GM20000 (cell line): ENCODE measurements at places on chromosomes 11 and 22.
A peak's percentile ranks its signal among the peaks of the same experiment; 100 is the strongest.

DNA sequence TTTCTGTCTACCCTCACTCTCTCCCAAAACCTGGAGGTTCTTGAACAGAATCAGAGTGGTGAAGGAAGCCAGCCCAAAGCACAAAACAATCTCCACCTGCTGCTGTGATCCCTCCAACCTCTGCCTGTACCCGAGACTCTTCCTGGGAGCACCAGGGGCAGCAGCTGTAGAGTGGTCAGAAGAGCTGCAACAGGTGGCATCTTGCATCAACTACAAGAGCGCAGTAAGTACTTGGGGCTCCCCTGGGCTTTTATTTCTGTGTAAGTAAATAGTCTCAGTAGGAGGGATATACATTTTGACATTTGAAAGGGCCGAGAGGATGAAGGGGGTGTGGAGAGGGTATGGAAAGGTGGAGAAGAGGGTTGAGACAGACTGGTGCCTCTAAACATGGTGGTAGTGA lies 8.3 kb upstream of the UBQLNL start:
- no peak for DNase-seq

DNA sequence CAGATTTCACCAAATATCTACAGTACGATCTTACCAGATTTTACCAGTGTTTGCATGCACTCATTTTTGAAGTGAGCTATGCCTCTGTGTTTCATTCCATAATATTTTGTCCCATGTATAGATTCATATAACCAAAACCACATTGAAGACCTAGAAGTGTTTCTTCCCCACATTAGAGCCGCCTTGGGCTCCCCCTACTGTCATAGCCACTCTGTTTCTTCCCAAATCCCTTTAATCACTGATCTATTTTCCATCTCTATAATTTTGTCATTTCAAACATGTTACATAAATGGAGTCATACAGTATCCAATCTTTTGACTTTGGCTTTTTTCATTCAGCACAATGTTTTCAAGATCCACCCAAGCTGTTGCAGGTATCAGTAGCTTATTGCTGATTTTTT lies 12.7 kb downstream of the MRGPRX3 start:
- no peak for DNase-seq

DNA sequence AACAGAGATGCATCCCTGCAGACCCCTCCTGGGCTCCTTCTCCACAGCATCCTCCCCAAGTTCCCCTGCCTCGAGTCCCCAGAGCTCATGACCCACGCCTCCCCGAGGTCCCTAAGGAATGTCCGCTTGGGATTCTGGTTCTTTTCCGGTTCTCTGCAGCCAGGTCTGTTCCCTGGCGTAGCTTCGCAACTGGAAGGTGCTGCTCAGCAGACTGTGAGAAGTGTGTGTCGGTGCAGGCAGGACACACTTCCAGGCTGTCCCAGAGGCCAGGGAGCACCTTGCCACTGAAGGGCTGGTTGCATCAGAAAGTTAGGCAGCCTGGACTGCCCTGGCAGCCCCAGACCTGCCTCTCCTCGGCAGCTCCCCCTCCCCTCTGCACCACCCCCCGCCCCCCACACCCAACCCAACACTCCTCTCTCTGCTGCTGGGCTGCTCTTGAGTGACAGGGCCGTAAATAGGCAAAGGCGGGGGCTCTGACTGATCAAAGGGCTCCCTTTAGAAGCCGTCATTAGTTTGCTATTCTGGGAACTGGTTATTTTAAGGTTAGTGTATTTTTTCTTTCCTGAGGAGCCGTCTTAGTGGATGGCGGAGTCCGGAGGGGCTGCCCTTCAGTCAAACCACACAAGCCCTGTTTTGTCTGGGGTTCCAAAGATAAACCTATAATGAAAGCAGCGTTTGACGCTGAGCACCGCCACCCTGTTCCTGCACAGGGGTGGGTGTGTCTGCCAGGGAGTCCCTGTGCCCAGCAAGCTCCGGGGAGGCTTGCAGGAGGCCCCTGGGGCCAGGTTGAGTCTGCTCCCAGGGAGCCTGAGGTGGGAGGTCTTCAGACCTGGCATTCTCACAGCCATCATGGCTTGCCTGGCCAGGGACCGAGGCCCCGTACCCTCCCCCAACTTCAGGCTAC lies 88.6 kb upstream of the KCNQ1OT1 start:
- no peak for DNase-seq

GRCh38 chr11:2443881-2444820 lies at the start of gene TRPM5:
TSS of gene TRPM5 (minus strand) at chr11:2444514. CDS start at chr11:2423036, 21,478 bp downstream.
- DNase-seq: peak; percentile 72

DNA sequence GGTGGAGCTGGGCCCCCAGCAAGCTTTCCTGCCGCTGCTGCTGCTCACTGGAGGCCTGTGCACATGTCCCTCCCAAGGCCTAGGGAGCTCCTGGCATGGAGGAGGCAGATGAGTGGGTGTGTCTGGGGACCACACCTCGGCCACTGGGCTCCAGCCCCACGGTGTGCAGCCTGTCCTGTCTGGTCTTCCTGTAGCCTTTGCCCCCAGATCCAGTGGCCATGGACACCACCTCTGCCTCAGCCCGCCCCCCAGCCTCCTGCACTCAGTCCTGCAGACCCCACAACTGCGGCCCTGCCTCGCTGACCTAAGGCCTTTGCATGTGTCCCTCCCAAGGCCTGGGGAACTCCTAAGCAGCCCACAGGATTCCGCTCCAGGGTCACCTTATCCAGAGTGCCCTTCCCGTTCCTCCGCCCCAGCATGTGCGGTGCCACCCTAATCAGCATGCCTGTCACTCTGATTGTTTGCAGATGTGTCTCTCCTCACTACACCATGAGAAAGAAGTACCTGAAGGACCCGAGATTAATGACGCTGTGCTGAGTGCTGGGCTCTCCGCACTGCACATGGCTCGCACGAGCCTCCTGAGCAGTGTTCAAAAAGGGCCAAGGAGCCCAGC lies 8.6 kb downstream of the GAL start:
- no peak for DNase-seq

DNA sequence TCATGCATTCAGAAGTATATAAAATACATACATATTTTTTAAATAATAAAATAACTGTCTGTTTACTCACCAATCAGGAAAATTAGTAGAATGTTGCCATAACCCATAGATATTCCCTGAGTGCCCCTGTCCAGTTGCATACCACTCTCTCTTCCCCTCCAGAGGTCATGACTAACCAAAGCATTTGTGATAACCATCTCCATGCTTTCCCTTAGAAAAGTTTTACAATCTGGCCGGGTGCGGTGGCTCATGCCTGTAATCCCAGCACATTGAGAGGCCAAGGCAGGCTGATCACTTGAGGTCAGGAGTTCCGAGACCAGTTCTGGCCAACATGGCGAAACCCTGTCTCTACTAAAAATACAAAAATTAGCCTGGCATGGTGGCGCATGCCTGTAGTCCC lies 33.2 kb upstream of the LDHA start:
- no peak for DNase-seq

GRCh38 chr22:38728871-38729796 lies 23.4 kb downstream of the GTPBP1 start:
- no peak for DNase-seq

GRCh38 chr11:92180664-92181251 lies 43.9 kb upstream of the FAT3 start:
- DNase-seq: no peak

- DNase-seq: no peak
Measured at GRCh38 chr11:114308689-114309089, 12.5 kb downstream of the NNMT start.

- DNase-seq: no peak
Measured at GRCh38 chr11:126545057-126545555, 189.6 kb downstream of the ST3GAL4 start.

DNA sequence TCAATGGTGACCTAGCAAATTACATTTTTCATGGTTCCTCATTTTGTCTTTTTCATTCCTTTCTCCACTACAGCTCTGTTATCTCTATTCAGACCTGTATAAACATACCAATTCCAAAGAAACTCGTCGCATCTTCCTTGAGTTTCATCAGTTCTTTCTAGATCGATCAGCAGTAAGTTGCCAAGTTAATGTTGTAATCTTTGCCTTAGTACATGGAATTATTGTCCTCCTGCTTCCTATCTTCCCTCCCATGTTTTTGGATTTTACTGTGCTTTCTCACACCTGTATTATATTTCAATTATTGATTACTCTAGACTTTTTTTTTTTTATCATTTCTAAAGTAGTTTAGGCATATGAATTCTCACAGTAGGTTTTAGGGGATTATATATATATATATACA lies 69.5 kb upstream of the GRIK4 start:
- DNase-seq: no peak

GRCh38 chr11:128936606-128937251 lies 5.9 kb downstream of the TP53AIP1 start:
- DNase-seq: no peak

DNA sequence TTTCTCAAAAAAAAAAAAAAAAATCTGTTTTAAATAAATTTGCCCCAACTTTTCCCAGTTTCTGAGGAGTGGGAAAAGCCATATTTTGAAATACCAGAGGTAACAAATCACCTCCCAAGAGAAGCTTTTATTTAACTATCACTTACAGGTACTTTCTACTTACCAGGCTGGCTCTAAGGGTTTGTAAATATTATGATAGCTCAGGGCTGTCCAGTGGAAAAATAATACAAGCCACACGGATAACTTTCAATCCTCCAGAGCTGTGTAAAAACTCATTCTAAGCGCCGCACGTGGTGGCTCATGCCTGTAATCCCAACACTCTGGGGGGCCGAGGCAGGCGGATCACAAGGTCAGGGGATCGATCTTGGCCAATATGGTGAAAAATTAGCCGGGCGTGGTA lies 5.6 kb upstream of the SEC14L4 start:
- DNase-seq: no peak

DNA sequence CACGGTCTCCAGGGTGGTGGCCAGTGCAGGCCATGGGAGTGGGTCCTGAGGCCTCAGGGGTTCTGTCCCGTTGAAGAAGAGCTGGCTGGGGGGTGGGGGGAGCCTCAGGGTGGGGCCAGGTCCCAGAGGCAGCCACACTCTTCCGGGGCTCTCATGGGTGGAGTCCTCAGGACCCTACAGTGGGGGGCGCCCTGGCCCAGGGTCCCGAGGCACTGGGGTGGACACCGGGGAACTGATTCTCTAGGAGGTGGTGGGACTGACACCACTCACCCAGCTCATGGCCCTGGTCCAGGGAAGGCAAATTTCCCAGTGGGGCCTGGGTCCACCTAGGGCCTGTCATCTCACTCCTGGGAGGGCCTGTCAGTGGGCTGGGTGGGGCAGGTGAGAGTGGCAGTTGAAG lies 12.8 kb downstream of the GGT5 start:
- DNase-seq: no peak

- DNase-seq: no peak
Measured at GRCh38 chr11:85945788-85946187, 90.6 kb downstream of the CCDC83 start.
